Activated CD4-positive, alpha-beta T cell treated with anti-CD3 and anti-CD28 coated beads, Interleukin-2, amount 50 U/mL, for 24 hours (primary cell): ENCODE measurements at places on chromosomes 11 and 22.
A peak's percentile ranks its signal among the peaks of the same experiment; 100 is the strongest.

- DNase-seq: no peak
Observed at GRCh38 chr11:132822276-132822675, 710.0 kb downstream of the OPCML start.

DNA sequence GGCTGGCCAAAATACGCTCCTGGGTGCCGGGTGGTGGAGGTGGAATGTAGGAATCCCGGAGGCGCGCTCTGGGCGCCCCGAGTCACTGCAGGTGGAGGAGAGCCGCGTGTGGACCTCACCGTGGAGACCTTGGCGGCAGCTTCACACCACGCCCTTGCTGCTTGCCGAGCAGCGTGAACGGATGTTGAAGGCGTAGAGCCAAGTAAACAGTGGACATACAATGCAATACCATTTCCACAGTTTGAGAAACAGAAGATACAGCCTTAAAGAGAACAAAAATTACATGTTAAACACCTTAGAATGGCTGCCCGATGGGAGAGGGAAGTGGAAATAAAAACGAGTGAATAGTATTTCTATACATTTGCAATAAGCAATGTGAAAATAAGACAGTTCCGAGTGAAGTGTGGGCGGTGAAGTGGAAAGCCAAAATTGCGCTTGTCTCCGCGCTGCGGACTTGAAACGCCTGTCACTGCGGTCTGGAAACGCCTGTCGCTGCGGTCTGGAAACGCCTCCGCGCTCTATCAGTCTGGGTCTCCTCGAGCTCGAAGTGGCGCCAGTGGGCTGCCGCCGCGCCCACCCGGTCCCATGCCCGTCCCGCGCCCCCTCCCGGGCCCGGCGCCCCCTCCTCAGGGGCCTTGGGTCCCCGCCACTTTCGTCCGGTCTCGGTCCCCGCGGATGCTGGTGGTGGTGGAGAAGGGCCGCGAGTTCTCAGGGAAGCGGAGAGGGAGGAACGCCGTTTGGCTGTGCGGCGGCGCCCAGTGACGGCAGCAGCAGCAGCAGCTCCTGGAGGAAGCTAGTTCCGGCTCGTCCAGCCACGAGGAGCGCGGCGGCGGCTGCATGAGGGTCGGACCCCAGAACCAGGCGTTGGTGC lies 1.6 kb downstream of the NCR3LG1 start:
- peak; percentile 16 for DNase-seq

DNA sequence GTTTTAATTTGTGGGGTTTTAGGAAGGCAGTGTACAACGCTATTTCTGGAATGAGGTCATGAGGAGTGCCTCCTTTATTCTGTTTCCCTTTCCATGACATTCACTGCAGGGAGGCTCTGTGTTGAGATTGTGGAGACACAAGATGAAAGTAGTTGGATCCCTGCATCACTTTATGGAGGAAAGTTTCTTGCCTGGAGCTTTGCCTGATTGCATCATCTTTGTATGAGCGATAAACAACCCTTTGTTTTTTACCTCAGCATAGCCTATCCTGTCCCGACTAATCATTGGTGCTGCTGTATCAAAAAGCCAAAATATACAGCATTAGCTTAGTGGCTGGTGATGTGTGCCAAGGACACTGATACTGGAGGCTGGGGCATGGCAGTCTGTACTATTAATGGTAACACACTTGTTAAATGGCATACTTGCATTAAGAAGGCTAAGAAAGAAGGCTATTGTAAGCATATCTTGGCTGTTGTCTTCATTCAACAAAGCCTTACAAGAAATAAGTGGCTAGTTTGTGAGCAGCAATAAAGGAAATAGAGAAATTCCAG lies 31.2 kb upstream of the SLC5A4 start:
- no peak for DNase-seq

GRCh38 chr11:125935618-125936199 lies 10.1 kb upstream of the VSIG10L2 start:
- DNase-seq: no peak

DNA sequence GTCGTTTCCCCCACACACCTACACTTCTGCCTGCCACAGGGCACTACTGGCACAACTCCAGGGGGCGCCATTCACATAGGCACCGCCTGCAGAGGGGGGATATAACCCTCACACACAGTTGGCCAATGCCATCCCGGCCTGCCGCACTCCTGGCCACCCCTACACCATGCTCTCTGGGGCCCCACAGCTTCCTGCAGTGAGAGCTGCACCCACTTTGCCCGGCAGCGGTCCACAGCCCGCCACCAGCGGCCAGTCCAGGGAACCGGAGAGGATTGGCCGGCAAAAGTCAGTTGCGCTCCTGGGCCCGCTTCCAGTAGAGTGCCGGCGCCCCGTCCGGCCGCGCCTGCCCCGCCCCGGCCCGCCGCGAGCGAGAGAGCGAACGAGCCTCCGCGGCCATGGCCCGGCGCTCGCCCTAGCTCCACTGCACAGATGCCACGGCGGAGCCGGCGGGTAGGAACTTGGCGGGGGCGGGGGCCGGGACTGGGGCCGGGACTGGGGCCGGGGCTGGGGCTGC lies 25.6 kb upstream of the SUSD2 start:
- DNase-seq: peak; percentile 27

GRCh38 chr22:29641042-29641699 lies 37.7 kb downstream of the NF2 start:
- no peak for DNase-seq

DNA sequence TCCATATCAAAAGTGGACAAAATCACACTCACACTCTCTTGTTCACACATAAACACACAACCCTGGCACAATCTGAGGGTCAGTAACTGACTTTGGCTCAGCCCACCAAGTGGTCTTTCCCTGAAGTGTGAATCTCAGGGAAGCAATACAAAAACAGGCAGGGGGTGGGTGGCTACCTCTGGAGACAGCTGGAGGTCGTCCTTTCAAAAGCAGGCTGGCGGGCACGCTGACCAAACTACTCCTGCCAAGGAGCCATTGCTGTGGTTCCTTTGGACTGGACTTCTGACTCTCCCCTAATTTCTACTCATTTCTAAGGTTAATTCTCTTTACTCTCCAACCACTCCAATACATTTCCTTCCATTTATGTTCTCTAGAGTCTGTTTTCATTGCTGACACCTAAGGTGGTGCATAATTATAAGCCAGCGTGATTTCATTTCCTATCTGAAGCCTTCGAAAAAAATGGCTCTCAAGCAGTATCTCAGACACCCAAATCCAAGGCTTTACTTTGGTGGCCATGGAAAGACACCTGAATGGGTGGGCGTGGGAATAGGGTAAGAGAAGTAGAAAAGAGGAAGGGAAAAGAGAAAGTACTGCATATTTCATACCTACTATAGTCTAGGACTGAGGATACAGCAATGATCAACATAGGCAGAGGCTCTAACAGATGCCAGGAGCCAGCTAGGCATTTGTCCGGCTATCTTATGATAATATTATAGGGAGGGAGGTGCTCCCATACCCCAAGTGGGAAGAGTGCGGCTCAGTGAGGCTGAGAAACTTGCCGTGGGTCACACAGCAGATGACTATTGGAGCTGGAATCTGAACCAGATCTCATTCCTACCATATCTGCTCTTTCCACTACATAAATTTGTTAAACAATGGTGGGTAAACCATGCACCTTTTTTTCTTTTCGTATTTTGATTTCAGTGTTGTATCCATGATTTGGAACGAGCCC lies 22.0 kb downstream of the FZD4 start:
- DNase-seq: no peak

DNA sequence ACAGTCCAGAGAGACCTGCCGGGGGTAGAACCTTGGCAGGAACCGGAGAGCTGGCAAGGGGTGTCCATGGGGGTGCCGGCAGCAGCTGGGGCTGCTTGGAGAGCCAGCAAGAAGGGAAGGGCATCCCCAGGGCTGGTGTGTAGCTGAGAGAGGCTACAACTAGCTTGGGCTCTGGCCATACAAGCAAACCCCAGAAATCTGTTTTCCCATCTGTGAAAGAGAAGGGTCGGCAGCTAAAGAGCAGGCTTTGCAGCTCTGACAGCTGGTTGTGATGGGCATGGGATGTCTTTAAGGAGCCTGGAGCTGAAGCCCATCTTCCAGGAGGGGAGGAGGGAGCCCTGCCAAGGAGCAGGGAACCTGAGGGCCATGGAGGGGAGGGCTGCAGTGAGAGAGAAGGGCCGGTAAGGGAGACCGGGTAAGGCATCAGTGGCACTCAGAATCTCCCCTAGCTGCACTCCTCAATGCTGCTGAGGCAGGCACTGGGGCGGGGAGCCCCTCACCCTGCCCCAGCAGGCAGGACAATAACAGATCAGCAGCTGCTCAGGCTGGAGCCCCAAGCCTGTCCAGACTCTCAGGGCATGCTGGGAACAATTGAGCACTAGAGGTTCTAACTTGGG lies 3.9 kb downstream of the CHST1 start:
- DNase-seq: no peak
